IMR-90 (cell line): ENCODE measurements at places on chromosomes 3 and 15. TPM values are rescaled to one million over a fixed set of nuclear protein-coding genes. Genes with fewer than 3 reads are reported as not detected.

Gene ITIH1
- total RNA-seq = not detected in 2 replicates

DNA sequence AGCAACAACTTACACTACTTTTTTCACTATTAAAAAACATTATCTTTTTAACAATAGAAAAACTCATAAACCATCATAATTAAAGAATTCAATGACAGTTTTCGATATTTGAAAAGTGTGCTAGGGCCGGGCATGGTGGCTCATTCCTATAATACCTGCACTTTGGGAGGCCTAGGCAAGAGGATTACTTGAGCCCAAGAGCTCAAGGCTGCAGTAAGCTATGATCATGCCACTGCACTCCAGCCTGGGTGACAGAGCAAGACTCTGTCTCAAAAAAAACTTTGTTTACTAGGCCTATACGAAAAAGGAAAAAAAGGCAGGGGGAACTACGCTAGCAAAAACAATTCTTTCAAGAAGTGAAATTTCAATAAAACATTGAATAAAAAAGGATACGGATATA is 28.1 kb downstream of the AVEN start:
- no peak for DNase-seq

Gene TP63
- total RNA-seq = not detected in 2 replicates

GRCh38 chr3:176583956-176584355 is 613.3 kb downstream of the TBL1XR1 start:
- DNase-seq = no peak

DNA sequence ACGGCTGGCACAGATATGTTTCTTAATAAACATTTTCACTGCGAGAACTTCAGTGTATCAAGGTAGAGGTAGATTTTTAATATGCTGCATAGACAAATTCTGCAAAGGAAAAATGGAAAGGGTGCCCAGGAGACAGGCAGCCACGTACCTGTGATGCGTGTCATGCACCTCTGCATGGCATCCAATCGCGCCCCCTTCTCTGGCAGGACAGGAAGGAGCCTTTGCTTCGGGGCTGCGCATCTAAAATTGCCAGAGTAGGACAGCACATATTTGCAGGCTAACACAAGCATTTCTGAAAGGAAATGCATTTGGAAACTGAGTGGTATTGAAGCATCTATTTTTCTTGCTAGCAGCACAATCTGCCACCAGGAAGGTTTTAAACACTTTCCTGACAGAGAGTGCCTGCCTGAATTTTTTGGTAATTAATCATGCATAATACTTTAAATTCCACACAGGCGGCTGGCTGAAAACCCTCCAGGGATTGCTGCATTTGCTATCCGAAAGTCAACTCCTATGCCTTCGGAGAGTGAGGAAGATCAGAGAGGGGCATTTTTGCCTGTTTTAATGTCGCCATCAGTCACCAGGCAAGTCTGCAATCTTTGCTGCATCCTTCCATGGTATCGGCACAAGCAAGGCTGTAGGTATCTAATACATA is 165.1 kb upstream of the ATP10A start:
- DNase-seq = no peak

Gene KNG1
- not detected in 2 replicates for total RNA-seq

Gene POLQ
- total RNA-seq = 5.0 and 7.5 TPM in 2 replicates

DNA sequence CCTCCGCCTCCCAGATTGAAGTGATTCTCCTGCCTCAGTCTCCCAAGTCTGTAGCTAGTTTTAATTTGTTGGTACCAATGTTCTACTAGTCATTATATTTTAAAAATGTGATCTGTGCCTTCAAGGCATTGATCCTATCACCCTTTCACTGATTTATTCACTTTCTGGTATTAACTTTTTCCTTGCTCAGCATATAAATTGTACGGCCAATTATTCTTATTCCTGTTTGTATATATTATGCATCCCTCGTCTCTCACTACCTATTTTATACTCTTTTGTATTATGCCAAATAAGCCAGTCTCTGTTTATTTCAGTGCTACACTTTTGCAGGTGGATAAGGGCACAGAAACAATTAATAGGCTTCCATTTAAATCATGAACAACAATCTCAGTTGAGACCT is 620.2 kb upstream of the BCHE start:
- DNase-seq = no peak

Gene TRPM1
- 0.28 TPM in 1 of 2 replicates, not detected in the other for total RNA-seq
